Urinary bladder (tissue), 4 donors: ENCODE measurements at places on chromosomes 6 and 20. TPM values are rescaled to one million over a fixed set of nuclear protein-coding genes. Genes with fewer than 3 reads are reported as not detected.

The AAR2 gene
- 18.2 TPM for total RNA-seq

The TCP11 gene
- total RNA-seq, result 0.37 TPM

The MCUR1 gene
- 12.9 TPM for total RNA-seq

The NT5E gene
- total RNA-seq, result 36.9 TPM

The VAPB gene
- total RNA-seq, result 31.0 TPM

The C6orf118 gene
- total RNA-seq, result not detected

The LPA gene
- total RNA-seq, result 4.0 TPM

The WFDC12 gene
- not detected for total RNA-seq

The SLC17A1 gene
- not detected for total RNA-seq

The MACROD2 gene
- 28.2 TPM for total RNA-seq

The SLC32A1 gene
- total RNA-seq, result not detected
